ENCODE measurements at places on chromosomes 12 and 14. TPM values are rescaled to one million over a fixed set of nuclear protein-coding genes. Genes with fewer than 3 reads are reported as not detected.

The ZNF891 gene
- polyA plus RNA-seq = 7.8 TPM

The PTPRO gene
- 205 TPM for polyA plus RNA-seq

The KCNC2 gene
- 0.96 TPM for polyA plus RNA-seq

The RERG gene
- 30.9 TPM for polyA plus RNA-seq

The GAPDH gene
- polyA plus RNA-seq = 2,548 TPM

The SSPN gene
- 18.0 TPM for polyA plus RNA-seq

The HNF1A gene
- 20.9 TPM for polyA plus RNA-seq

The ARID2 gene
- 37.5 TPM for polyA plus RNA-seq

DNA sequence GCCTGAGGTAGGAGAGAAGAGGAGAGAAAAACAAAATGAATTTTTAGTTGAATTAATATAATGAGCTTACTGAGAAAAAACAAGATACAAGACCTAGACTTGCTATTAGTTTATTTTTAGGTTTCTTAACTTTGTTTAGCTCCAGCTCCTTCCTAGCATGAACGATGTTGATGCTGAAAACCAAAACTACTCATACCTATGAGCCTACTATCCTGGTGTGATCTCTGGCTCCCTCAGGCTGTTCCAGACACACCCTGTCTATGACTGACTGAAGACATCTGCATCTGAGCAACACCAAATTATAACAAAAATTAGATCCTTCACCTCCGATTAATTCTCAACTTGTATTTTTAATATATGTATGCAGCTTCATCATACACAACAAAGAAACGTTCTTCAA, 190.4 kb downstream of the SLC5A8 start:
- no peak for DNase-seq

DNA sequence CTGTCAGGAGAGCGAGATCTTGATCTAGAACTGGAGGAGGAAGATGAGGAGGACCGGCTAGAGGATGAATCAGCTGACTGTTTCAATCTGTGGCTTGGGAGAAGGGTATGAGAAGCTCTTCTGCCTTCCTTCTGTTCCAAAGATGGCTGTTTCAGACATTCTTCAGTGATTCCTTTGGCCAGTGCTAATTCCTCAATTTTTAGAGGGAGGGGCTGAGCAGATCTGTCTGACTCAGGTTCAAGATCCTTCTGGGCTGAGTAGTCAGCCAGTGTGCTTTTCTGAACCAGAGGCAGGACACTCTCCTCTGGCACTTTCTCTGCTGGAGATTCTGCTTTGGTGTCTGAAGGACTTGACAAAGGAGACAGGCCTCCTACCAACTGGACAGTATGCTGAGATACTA, 15.2 kb downstream of the ACIN1 start:
- no peak for DNase-seq

- no peak for DNase-seq
These were observed 4.2 kb downstream of the SPRYD3 start for GRCh38 chr12:53074999-53075370.

DNA sequence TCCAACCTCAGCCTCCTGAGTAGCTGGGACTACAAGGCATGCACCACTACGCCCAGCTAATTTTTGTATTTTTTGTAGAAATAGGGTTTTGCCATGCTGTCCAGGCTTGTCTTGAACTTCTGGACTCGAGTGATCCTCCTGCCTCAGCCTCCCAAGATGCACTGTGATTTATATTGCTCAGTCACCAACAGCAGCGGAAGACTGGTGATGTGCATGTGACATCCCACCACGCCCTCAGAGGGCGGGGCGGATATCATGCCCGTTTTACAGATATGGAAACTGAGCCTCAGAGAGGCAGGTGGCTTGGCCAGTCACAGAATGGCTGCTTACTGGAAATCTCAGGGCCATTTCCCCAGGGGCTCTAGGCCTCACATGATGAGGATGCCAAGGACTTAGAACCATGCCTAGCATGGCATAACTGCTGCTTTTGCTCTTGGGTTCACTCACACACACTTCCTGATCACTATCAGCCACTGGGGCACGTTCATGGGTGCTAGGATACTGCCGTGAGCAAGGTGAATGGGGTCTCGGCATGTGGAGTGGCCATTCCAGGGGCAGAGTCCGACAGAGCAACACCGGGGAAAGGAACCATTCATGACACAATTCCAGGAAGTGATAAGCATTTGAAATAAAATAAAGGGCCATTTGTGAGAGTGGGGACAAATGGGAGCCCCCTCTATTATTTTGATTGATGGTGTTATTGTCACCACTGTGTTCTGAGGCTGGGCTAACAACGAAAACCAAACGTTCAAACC, 31.9 kb downstream of the RBM19 start:
- DNase-seq = no peak

DNA sequence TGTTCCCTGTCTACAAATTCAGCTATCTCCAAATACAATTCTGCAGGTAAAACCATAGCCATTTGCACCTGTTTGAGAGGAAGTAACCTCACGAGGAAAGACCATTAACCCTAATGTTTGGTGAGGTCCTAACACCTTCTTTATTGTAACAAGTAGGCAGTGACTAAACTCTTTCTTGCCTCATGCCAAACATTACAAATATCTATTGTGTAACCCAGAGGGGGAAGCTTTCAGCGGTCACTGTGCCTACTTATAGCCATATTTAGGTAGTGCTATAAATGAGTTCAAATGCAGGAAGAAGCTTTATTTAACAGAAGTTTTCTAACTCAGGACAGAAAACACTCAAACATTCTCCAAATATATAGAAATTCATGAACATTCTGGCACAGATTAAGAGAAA, 252.7 kb downstream of the LRFN5 start:
- no peak for DNase-seq

- DNase-seq = no peak
These were observed 14.6 kb upstream of the TCTN1 start for GRCh38 chr12:110599334-110599733.

DNA sequence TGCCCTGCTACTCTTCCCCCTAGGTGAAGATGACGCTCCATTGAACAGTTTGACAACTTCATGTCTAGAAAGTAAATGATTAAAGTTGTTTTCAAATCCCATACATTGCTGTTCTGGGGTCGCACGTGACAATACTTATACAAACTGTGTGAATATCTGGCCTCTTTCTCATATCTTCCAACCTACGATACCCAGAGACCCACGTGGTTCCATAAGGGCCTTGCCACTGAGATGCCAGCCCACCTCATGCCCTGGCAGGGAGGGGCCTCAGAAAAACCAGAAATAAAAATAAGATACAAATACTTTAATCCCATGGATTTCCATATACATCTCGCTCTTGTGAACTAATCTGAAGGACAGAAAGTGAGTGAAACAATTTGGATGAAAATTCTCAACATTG, 4.5 kb downstream of the GZMB start:
- DNase-seq = no peak

- no peak for DNase-seq
These were observed 215.0 kb upstream of the USP15 start for GRCh38 chr12:62045211-62045610.

- DNase-seq = no peak
These were observed 17.4 kb upstream of the ZDHHC17 start for GRCh38 chr12:76746516-76746915.

- no peak for DNase-seq
These were observed 5.4 kb downstream of the USP44 start for GRCh38 chr12:95545731-95546490.

DNA sequence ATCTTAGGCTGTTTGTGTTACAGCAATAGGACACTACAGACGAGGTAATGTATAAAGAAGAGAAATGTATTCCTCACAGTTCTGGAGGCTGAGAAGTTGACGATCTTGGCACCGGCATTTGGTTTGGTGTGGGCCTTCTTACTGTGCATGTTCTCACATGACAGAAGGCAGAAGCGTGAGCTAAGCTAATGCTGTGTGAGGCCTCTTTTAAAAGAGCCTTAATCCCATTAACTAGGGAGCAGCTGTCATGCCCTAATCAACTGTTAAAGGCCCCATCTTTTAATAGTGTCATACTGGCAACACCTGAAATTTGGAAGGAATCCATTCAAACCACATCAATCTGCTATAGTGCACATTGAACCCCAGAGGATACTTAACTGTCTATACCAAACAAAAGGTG, 992.9 kb downstream of the GALC start:
- no peak for DNase-seq

DNA sequence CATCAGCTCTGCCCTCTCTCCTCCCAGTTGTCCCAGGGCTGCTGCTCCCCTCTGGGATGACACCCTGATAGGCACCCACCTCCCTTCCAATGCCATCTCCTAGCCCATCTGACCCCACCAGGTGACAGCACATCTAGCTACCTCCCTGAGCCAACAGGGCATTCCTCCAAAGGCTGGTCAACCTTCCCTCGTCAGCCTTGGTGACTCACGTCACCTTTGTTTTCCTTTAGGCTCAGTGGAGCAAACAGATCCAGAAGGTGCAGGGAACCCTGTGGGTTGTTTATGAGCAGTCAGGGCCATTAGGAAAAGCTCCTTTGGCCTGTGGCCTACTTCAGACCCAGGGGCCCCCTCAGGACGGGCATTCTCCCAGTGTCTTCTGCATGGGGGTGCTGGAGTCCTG, 32.4 kb downstream of the PIGH start:
- DNase-seq = no peak

DNA sequence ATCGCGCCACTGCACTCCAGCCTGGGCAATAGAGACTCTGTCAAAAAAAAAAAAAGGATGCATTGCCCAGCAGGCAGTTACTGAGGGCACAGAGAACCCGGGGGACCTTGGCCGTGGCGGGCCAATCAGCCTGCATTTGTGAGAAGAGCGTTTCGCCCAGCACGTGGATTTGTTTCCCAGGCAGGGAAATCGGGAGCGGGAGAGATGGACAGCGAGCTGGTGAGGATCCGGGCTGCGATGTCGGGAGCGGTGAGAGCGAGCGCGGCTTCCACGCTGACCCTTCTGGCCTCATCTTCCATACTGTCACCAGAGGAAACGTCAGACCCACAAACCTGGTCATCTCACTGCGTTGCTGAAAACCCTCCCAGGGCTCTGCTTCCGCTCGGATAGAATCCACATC, 123.5 kb downstream of the RIMBP2 start:
- DNase-seq = no peak

DNA sequence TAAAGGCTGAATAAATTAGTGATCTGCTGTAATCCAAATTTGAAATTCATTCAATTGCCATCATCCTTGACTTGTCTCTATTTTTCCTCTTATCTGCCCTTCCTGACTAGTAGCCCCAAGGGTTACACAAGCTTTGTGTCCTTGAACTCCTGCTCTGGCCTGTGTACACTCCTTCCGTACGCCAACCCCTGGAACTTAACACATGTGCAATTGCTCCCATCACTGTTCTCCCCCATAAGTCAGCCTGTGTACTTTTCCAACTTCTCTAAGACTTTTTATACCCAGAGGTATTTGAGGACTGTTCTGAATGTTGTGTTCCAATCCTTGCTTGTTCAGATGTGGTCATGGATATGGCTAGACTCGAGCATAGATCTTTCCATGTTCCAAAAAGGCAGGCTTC, 171.1 kb upstream of the G2E3 start:
- DNase-seq = no peak

DNA sequence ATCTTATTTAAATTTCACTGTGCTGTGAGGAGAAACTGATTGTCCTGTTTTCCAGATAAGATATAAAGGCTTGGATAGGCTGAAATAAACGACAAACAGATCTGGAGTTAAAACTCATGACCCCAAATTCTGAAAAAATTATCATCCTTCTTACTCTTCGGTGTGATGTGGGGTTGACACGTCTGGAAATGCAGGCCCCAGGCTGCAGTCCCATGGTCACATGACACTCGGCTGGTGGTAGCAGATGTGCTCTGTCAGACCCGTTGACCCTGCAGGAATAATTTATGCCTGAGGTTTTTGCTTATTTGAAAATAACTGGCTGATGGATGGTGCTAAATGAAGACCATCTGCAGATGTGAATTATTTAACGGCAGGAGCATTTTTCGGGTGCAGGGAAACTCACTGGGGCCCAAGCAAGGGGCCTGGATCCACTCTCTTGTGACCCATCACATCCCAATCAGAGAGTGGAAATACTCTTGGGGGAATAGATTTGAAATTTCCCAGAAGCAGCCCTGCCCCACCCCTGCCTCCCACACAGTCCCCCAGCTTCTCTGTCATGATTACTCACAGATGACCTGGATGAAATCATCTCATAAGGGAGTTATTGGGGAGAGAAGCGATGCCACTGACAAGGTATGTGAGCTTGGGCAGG, 47.7 kb upstream of the CMKLR1 start:
- DNase-seq = no peak

DNA sequence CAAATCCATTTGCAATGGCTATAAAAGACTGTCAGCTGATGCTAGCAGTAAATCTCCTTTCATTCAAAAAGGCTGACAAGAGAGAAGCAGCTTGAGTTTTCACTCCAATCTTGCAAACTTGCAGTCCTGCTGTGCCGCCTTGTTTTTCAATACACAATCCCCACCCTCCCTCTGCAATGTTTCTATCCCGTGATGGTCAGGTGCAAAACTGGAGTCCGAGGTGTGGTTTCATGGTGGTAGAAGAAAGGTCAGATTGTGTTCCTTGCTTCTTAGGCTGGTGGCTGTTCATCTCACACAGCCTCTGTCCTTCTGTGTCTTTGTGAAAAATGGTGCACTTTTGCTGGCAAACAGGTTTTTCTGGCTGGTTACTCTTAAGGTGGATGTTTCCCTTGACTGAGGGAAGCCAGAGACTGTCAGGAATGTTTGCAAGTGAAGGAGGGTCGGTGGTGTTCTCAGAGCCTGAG, 27.7 kb upstream of the TBX3 start:
- DNase-seq = no peak

DNA sequence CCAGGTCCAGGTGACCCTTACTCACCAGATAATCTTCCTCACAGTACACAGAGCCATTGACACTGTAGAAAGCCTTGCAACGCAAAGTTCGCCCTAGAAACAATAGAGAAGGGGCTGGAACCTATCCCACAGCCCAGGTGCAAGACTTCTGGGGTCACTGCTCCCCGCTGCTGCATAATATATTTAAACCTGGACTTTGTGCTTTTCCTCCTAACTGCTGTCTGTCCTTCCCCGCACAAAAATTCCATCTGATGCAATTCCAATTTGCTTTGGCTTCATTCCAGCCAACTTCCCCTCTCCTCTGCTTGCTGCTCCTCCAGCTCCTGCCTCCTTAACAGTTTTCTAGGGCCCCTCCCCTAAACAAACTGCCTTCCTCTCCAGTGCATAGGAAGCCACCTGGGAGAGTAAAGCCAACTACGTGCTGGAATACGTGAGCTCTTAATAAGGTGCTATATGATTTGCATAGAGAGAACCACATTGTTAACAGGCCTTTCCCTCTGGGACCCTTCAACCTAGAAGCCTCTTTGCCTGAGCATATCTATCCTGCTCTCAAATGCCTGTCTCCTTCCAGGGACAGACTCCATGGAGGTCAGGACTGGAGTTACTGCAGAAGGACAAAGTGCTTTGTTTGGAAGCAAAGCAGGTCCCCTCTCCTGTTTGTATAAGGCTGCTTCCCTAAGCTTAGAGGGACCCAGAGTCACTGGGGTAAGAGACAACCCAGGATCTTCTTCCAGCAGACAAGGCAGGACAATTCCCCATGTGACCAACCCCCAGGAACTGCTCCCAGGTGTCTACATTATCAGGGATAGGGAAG, 5.5 kb downstream of the AJUBA start:
- DNase-seq = no peak
